NCI-H526 treated with DMSO at 0.1 percent for 48 hours (cell line): ENCODE measurements at places on chromosomes 16 and 17.

- DNase-seq: no peak
Observed at GRCh38 chr17:7774055-7774521, 56.5 kb downstream of the DNAH2 start.

DNA sequence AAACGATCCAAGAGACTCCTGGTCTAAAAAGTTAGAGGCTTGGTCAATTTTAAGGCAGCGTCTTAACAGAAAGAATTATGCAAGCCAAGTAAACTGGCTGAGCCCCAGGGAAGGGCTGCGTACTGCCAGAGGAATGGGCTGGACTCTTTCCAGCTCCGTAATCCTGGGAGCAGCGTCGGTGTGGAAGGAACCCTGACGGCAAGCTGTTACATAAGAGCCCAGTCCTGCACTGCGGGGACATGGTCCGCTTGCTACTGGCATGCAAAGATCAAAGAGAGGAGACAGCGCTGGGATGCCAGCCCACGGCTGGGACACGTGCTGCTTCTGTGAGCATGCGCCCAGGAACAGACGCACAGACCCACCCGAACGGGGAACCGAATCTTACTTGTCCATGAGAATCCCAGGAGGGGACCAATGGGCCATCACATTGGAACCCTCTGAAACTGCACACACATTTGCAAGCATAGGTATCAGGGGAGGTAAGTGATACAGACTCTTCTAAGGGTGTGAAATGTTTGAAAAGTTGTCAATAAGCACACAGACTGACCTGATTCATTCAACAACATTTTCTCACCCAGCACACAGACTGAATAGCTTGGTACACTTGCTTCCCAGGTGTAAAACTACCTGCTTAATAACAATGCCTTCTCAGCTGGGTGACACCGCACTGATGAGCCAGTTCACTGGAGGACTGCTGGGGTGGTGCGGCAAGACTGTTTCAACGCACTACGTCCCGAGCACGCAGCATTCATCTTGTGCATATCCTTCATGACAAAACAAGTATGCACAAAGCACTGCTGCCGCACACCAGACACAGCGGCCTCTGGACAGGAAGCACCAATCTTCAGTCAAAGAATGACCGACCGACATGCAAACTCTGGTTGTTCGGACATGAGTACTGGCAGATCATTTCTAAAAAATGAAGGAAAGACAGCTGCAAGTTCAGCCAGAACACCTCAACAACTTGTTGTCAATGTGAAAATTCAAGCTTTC is 94.9 kb downstream of the ANKRD11 start:
- no peak for DNase-seq

DNA sequence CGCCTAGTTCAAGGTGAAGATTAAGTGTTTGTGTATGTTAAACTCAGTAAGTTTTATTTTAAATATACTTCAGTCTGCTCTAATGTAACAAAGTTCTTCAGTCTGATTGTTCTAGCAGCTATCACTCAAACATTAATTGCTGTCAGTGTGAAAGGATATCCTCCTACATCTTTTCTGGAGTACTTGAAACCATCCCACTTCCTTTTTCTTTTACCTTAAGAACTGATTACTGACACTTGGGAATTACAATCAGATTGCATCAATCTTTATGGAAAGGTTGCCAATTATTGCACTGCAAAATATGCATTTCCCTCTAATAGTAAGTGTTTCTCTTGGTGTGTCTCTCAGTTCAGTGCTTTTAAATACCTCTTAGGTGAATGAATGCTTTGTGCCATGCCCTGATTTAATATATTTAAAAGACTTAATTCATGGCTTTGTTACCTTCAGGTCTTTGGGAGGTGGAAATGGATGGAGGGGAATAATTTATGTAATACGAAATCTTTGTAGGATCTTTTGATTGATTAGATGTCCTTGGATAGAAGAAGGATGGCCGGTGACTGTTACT is 16.6 kb downstream of the MRTFB start:
- DNase-seq: no peak

DNA sequence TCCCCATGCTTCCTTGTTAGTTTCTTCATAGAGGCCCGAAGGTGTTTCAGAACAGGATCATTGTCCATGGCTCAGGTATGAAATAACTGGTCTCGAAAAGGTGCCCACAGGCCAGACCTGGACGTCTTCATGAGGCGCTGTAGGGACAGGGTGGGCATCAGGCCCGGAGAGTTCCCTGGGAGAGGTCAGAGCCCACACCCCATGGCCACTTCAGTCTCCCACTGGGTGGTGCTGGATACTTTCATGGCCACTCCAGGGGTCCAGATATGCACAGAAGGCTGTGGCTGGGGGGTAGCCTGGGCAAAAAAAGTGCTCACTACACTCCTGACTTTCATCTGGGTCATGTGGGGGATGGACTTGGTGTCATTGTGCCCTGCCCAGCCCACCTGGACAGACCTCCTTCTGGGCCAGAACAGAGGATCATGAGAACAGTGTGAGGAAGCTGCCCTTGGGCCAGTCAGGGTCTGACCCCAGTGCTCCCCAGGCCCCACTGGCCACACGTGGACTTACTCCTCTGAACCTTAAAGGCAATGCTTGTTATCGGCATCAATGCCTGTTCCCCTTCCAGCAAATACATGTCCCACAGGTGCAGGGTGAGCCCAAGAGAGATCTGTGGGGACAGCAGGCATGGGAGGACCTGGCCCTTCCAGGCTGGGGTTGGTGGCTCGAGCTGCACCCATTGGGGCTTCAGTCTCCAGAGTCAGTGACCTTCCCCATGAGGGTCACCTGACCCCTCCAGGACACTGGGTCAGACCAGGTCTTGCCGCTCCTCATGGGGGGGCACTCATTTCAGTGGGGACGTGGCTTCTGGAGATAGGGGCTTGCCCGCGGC is 36.9 kb downstream of the LGALS9 start:
- no peak for DNase-seq

DNA sequence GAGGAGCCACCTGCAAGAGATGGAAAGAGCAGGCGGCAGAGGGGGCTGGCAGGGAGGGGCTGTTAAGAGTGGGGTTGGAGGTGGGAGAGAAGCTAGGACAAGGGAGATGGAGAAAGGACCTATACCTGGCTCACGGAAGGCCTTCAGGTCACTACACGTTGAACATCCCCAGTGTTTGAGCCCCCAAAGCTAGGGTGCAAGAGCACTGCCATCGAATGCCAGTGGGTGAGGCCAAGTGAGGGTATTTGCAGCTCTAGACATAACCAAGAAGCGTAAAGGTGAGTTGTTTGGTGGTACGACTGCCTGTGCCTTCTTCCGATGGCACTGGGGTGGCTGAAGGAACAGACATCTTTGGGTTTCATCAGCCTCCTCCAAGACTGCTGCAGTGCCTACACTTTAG is 17.0 kb upstream of the HERPUD1 start:
- no peak for DNase-seq

DNA sequence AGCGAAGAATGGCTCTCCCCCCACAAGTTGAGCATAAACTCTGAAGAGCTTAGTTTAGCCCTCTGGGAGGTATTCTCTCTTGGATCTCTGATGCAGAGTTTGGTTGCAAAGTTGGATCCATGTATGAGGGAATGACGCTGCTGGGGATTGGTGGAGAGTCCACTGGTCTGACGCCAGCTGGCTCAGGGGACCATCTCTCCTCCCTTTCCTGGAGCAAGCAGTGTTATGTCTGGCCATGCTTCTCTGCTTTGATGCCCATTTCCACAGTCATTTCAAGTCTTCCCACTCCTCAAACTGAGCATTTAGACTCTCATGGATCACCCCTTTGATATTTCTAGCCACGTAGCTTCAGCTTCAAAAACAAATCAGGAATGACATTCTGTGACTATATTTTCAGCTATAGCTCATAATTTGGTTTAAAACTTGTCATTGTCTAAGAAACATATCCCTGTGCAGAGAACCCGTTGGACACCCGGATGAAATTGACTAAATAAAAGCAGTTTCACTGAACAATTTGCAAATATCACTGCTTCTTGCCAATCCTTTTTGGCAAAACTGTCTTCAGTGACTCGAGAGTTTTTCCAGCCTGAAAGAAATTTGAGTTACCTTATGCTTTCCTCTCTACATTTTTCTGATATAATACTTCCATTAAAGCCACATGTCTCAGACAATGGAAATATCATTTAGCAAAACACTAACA is 193.4 kb upstream of the CDH11 start:
- DNase-seq: no peak

- DNase-seq: no peak
Observed at GRCh38 chr17:6574687-6575595, 18.6 kb upstream of the PITPNM3 start.

DNA sequence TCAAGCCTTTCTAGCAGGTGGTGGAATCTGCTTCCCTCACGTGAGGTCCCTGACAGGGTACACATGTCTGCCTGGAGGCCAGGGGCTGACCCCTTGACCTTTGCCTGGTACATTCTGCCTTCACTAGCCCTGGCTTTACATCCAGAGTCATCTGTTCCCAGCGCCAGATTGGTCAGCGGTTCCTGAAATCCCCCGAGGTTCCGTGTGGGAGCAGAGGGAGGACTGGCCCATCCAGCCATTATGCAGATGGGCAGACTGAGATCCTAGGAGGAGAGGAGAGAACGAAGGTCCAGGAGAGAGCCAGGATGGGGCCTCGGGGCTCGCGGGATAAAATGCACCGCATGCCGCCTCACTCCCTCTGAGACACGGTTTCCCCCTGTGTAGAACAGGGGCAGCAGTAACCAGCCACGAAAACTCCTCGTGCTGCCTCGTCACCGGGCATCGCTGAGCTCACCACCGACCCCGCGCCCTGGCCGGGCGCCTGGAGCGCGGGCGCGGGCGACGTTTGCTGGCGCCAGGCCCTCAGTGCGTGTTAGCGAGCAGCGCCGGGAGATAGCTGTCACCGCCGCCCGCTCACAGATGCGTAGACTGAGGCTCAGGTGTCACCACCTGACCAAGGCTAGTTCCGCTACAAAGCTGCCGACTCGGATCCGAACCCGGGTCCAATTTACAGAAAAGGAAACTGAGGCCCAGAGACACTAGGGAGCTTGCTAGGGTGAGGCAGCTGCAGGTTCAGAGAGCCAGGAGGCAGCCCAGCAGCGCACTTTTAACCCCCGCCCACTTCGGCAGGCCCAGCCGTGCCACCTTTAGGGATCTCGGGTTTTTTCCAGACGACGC is 811 bp upstream of the MAP2K3 start:
- DNase-seq: no peak

- no peak for DNase-seq
Observed at GRCh38 chr17:63798572-63799106, 24.7 kb downstream of the DDX42 start.

DNA sequence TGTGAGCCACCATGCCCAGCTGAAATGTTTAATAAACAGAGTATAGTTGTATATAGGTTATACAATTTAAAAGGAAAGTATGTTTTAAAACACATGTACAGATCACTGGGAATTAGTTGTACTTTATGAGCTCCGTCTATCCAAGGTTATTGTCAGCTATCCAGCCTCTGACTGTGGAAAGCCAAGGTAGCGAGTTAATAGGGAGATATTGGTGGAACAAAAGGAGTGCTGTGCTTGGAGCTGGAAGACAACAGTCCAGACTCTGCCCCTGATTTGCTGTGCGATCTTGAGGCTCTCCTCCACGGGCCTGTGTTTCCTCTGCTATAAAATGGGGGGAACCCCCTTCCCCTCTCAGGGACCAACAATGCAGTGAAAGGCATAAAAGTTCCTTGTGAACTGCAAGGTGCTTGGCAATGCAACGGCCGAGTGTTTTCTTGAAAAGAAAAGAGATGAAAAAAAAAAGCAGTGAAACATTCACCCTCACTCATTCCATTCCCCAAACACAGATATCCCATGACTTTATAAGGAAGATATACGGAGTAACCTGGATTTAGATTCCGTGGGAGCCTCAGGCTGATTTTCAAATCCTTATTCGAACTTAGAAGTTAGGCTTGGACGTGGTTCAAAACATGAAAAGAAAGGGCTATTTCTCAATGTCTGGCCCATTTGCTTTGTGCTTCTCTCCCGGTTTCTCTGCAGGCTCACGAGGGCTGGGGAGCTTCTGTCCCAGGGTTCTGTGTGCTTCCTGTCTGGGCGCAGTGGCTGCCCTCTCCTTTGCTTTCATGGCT is 34.1 kb downstream of the CUEDC1 start:
- DNase-seq: no peak

DNA sequence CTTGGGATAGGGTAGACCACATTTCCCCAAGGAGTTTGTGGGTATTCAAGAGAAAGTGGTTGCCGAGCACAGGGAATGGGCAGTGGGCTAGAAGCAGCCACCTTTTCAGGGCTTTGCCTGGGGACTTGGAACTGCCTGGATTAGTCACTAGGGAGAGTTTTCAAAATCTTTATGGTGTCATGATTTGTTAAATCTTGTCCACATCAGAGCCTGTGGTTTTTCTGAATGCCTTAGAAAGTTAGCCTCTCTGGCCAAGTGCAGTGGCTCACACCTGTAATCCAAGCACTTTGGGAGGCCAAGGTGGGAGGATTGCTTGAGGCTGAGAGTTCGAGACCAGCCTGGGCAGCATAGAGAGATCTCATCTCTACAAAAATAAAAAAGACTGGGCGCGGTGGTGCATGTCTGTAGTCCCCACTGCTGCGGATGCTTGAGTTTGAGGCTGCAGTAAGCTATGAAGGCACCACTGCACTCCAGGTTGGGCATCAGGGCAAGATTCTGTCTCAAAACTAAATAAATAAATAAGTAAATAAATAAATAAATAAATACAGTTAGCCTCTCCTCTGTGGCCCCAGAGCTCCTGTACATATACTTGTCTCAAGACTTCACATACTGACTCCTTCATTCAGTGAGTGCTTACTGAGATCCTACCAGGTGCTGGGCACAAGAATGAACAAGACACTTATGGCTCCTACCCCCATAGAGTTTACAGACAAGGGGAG is 76.3 kb upstream of the HNF1B start:
- no peak for DNase-seq

DNA sequence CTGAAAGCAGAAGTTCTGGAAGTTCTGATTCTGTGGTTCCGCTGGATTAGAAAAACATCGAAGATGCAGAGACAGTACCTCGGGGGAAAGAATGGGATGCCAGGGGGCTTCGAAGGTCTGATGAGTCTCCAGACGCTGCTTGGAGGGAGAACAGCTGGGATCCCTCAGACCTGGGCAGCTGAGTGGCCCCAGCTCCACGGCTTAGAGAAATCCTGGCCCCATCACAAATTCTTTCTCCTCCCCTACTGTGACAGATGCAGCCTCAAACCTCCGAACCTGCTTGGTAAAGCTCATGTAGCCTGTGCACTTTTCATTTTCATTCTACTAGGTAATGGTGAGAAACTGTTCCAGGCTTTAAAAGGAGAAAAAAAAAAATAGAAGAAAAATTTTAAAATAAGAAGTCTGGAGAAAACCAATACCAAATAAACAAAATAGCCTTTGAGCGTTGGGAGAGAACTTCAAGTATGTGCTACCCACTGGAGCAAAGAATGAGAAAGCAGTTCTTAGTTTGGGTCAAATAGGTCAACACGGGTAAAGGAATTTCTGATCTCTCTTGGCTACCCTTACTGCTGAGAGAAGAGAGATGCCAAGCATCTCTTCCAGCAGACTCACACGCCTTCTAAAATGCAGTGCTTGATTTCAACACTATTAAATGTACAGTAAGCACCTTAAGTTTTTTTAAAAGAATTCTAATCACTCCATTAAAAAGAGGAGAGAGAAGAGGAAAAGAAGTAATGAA is 19.9 kb downstream of the MAF start:
- no peak for DNase-seq

GRCh38 chr17:66567234-66568170 is 265.1 kb downstream of the PRKCA start:
- DNase-seq: peak; percentile 39
